ENCODE measurements at places on chromosomes 3 and 15.

DNA sequence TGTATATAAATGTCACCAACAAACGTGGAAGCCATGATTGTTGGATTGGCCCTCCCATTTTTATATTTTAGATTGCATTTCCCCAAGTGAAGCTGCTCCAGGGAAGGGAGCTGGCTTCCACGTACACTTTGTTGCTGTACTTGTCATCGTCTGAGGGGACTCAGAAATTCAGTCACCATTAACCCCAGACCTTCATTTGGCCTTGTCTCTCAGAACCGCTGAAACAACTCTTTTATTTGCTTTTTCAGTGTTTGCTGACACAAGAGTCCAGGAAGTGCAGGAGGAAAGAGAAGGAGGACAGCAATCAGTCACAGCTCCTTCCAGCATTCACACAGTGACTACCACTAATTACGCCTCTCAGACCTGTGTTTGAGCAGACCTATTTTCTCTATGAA, 276.5 kb downstream of the TBL1XR1 start:
- peak; percentile 53 for DNase-seq

DNA sequence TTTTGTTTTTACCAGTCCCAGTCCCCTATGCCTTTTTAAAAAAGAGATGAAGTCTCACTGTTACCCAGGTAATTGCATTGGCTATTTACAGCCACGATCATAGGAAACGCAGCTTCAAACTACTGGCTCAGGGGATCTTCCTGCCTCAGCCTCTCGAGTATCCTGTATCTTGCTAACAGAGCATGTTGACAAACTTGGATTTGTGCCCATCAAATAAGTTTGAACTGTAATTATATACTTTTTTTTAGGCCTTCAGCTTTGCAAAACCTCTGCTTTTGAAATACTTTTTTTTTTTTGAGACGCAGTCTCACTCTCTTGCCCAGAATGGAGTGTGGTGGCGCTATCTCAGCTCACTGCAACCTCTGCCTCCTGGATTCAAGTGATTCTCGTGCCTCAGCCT, 3.0 kb upstream of the EDEM1 start:
- DNase-seq, result no peak

GRCh38 chr3:85170646-85171045, 211.9 kb downstream of the CADM2 start:
- no peak for DNase-seq

- DNase-seq, result no peak
Observed at GRCh38 chr3:155010416-155010815, 69.7 kb upstream of the MME start.

GRCh38 chr3:78880603-78881461, 887.0 kb downstream of the ROBO1 start:
- no peak for DNase-seq

DNA sequence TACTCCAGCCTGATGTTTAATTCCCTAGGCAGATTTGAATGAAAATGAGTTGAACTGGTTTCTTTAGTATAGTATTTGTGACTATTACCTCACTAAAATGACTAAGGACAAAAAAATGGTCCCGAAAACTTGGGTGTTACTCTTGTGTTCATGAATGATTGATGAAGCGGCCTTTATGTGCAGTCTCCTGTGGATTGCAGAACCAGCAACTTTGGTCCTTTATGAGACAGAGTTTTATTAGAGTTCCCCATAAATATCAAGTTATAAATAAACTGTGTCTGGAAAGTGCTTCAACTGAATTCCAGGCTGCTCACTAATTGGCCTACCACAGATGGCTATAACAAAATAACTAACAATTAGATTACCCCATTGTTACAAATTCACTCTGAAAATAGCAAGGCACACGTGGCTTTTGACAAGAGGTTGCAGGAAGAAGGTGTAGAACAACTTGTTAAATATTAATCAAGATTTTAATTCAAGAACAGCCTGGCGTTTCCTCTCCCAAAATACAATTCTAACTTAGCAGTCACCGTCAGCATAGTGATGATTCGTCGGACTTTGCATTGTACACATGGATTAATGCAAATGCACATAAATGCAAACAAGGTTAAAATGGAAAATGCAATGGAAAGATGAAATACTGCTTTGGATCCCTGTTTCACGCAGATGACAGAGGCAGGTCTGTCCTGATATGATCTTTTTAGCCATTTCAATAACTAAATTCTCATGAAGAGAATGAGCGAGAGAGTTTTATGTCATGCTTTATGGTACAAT, 567.3 kb upstream of the ZNF717 start:
- no peak for DNase-seq

DNA sequence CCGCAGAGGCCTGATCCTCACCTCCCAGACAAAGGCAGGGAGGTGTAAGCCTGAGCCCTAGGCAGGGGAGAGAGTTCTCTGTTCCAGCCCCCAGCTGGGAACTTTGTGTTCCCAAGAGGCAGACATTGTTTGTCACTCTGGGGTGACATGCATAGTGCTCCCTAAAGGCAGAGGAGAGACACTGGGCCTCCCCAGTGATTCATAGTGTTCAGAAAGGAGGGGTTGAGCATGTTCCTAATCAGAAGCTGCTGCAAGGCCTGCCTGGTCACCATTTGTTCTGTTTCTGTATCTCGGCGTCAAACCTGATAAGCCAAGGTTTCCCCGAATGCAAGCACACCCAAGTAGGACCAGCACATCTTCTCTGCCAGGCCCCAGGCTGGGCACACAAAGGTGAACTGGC, 24.0 kb upstream of the SLC6A6 start:
- DNase-seq, result no peak

DNA sequence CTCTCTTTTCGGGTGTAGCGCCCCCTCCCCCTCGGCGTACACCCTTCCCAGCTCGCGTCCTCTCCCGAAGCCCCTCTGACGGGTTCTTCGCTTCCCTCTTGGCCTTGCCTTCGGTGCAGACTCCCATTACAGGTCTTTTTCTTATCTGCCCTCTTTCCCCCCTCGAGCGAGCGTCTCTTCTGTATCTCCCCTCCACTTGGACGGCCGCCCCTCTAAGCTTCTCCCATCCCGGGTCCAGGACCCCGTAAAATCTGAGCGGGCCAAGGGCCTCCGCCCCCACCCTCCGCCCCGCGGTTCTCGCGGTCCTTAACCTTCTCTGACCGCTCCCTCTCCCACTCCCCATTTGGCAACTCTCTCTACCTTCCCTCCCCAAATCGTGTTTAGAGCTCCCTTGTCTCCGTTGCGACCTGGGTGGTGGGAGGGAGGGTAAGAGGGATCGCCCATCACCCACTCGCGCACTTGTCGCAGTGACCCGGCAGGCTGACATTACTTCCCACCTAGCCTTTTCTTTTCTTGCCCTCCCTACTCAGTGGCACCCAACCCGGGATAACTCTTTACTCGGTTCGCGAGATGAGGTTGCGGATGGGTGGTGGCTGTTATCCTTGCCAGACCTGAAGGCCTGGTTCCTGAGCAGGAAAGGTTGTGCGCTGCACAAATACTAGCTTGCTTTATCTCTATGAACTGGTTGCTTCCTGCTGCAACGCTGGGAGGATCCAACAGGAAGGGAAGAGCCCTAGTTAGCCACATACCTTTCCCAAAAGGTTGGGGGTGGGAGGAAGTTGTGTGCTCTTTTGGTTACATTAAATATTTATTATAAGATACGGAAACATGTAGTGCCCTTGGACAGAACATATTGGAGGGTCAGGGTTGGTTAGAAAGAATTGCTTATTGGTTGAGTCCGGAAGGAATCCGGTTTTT, 922 bp downstream of the RAB11A start:
- peak; percentile 50 for DNase-seq

- no peak for DNase-seq
Observed at GRCh38 chr15:85063522-85064079, 81.9 kb downstream of the PDE8A start.

DNA sequence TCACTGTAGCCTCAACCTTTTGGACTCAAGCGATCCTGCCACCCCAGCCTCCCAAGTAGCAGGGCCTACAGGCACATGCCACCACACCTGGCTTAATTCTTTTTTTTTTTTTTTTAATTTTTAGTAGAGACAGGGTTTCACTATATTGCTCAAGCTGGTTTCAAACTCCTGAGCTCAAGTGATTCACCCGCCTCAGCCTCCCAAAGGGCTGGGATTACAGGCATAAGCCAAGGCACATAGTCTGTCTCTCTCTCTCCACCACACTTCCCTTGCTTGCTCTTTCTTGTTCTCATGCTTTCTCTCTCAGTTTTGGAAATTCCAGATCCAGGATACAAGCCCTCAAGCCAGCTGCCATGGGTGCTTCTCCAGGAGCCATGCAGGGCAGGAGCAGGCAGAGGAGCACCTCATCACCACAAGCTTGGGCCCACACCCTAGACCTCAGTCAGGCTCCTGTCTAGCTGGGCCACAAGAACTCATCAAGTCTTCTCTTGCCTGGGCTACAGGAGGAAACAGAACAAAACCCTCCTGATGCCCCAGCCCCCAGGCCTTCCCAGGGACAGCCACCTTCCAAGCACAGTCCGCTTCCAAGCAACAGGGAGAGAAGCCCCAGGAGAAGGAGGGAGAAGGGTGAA, 145.3 kb upstream of the LPP start:
- DNase-seq, result no peak

DNA sequence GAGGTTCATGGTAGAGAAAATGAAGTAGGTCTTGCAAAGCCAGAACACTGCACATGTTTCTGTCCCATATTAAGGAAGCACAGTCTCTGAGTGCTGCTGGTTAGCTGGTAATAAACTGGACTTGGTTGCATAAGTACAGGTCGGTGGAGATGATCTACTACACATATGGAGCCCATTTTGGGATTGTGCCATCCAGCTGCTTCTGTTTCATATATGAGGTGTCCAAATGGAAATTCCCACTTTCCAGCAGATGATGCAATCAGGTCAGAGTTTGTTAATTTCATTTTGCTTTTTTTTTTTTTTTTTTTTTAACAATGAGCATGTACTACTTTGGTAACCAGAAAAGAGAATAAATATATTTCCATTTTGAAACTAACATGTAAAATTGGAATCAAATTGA, 122.6 kb downstream of the SATB1 start:
- no peak for DNase-seq

DNA sequence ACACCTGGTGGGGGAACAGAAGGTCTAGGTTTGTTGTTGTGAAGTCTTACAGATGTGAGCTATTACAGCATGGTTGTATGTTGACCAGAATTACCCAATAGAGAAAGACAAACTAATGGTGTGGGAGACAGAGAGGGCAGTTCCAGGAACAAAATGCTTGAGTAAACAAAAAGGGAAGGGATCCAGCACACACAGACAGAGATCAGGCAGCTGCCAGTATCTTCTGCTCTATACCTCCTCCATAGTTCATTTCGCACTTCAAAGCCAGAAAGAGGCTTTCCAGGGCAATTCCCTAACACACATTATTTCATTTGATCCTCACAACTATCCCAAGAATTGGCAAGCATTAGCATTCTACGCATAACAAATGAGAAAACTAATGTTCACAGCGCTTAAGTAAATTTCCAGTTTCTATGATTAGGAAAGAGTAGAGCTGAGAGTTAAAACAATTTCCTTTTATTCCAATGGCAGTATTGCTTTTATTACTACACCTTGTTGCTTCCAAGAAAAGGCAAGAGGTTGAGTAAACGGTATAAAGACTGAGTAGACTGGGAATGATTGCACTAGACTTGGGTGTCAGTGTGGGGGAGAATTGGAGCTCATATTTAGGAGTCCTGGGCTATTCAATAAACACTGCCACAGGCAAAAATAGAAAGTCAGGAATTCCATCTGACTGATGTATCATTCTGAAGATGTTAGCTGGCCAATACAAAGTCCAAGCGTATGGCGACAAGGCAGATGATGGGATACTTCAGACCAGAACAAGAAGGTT, 39.7 kb upstream of the ZNF280D start:
- DNase-seq, result peak; percentile 86

- no peak for DNase-seq
Observed at GRCh38 chr15:25862472-25863110, 536 bp downstream of the ATP10A start.

- DNase-seq, result no peak
Observed at GRCh38 chr15:41836713-41837454, 1.8 kb upstream of the PLA2G4B start.

- peak; percentile 9 for DNase-seq
Observed at GRCh38 chr15:34616613-34617012, 33.2 kb upstream of the GOLGA8B start.

- DNase-seq, result no peak
Observed at GRCh38 chr3:112637700-112638099, 3.2 kb downstream of the CCDC80 start.

DNA sequence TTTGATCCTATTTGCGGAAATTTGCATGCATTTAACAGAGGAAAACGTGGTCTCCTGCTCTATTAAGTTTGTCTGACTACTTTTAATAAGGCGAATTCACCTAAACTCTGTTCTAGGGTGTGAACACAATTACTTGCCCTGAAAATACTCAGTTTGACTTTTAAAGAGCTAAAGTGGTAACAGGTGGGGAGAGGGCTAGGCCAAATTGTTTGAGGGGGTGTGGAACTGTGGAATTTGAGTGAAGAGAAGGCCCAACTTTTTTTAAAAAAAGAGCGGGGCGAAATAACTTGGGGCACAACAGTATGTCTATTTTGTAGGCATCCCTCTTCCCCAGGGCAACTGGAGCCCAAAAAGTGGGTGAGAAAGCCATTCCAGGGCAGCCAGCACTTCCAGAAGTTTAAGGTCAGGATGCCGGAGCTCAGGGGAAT, 580 bp upstream of the FXR1 start:
- no peak for DNase-seq

DNA sequence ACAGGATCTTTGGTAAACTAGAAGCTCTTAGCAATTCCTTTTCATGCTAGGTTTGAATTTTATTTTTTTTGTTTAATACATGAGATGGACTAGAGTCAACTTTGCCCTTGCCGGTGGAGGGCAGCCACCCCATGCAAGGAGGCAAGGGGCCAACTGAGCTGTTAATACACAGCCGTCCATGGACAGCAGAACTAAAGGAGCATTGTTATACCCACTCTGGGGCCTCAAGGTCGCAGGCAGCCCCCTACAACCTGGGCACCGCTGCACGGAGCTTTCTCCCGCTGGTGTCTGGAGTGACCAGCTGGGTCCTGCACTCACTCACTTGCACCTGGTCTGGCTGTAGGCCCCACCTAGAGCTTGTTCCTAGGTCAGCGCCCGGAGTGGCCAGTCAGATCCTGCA, 47.9 kb upstream of the ACKR4 start:
- DNase-seq, result peak; percentile 11

GRCh38 chr15:47822048-47822447, 104.7 kb downstream of the SEMA6D start:
- no peak for DNase-seq

DNA sequence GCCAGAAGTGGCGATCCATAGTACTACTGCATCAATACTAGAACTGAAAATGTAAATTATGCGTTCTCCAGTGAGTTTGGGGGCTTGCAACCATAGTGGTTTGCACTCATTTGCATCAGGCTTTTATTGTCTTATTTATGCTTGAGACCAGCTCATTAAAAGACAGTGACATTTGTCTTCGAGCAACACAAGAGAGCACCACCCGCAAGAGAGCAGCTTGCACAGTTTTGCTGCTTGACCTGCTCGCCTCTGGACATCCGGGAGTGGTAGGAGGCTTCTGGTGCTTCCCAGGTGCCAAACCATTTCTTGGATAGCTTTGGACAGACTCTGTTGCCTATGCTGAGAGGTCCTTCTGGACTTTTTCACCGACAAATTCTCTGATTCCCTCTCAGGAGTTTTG, 294.6 kb downstream of the MEX3B start:
- DNase-seq, result no peak

GRCh38 chr15:75597667-75598341, 18.7 kb upstream of the PTPN9 start:
- no peak for DNase-seq

GRCh38 chr3:52247409-52248164, 2.0 kb downstream of the PPM1M start:
- no peak for DNase-seq

GRCh38 chr15:40062816-40063562, 24.0 kb upstream of the SRP14 start:
- DNase-seq, result no peak
